ENCODE measurements at places on chromosomes 13 and 19. TPM values are rescaled to one million over a fixed set of nuclear protein-coding genes. Genes with fewer than 3 reads are reported as not detected.

DNA sequence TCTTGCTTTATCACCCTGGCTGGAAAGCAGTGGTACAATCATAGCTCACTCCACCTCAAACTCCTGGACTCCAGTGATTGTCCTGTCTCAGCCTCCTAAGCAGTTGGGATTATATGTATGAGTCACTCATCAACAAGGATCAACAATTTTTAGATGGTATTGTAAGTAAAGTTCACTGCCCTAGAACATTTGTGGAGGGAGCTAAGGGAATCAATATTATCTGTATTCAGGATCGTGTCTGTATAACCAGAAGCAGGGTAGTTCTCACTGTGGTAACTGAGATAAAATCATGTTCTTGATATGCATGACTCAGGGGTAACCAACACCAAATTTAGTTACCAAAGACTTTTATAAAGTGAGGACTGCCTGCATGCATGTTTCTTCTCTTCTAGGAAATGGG lies 27.0 kb downstream of the ZMYM5 start:
- no peaks in the 10 kb centered on the region for H3K27me3 ChIP-seq
- H3K4me1 ChIP-seq = peaks cover 18% of the 10 kb centered on the region
- H3K36me3 ChIP-seq = peaks cover 71% of the 10 kb centered on the region
- H3K4me3 ChIP-seq = no peak overlapping the region

Gene ADAT3
- total RNA-seq = 9.1 TPM

Gene PTH2
- not detected for total RNA-seq

Gene EDNRB
- not detected for total RNA-seq

Gene LILRB2
- not detected for total RNA-seq

GRCh38 chr13:37225414-37226070 lies 120.1 kb upstream of the CSNK1A1L start:
- no peak overlapping the region for H3K27ac ChIP-seq
- H3K36me3 ChIP-seq = no peaks in the 10 kb centered on the region
- no peak overlapping the region for H3K4me3 ChIP-seq
- no peaks in the 10 kb centered on the region for H3K27me3 ChIP-seq
- H3K4me1 ChIP-seq = no peaks in the 10 kb centered on the region
- no peak for DNase-seq

DNA sequence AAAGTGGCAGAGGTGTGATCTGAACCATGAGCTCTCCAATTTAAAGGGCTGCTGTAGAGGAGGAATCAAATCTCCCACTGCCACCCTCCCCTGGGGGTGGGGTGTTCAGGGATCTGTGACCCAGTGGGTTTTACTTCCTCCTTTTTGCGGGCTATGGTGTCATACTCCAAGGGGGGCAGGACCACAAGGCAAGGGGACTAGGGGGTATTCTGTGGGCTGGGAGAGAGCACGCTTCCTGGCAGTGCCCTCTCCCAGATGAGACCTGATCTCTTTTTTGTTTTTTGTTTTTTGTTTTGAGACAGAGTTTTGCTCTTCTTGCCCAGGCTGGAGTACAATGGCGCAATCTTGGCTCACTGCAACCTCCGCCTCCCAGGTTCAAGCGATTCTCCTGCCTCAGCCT lies 10.3 kb downstream of the PLD3 start:
- no peak for DNase-seq
- H3K27ac ChIP-seq = no peak overlapping the region
- peaks cover 10% of the 10 kb centered on the region for H3K4me1 ChIP-seq
- no peaks in the 10 kb centered on the region for H3K36me3 ChIP-seq
- H3K4me3 ChIP-seq = no peak overlapping the region

DNA sequence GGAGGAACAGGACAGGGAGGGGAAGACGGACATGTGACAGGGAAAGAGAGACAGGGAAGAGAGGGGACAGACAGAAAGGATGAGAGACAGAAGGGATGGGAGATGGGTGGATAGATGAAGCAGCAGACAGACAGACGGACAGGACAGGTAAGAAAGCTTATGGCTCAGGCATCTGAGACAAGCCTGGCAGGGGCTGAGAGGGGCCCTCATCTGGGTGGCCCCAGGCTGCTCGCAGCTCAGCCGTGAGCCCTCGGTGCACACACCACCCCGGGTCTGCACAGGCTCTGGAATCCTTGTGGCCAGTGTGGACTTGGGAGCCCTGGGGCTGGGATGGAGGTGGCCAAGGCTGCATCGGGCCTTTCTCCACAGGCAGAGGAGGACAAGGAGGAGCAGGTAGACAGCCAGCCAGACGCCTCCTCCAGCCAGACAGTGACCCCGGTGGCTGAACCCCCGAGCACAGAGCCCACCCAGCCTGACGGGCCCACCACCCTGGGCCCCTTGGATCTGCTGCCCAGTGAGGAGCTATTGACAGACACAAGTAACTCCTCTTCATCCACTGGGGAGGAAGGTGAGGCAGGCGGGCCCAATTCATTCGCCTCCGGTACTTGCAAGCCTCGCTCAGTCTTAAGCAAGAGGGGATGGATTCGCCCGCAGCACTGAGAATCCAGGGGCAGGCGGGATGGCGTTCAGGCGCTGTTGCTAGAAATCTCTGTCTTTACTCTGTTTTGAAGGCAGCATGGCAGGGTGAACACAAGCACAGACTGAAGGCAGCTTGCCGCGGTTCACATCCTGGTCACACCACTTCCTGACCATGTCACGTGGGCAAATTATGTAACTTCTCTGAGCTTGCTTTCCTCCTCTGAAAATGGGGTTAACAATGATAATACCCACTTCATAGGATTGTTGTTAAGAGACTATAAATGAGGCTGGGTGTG lies 14.0 kb downstream of the GRAMD1A start:
- H3K36me3 ChIP-seq = peaks cover 77% of the 10 kb centered on the region
- H3K4me1 ChIP-seq = peaks cover 24% of the 10 kb centered on the region
- peak; percentile 51 for DNase-seq
- no peak overlapping the region for H3K4me3 ChIP-seq
- H3K27me3 ChIP-seq = no peaks in the 10 kb centered on the region
- H3K27ac ChIP-seq = peak overlapping the region; percentile 61

Gene FFAR1
- 0.09 TPM for total RNA-seq

GRCh38 chr13:90696254-90696653 lies 651.2 kb upstream of the MIR17HG start:
- H3K4me3 ChIP-seq = no peak overlapping the region
- no peak overlapping the region for H3K27ac ChIP-seq
- DNase-seq = no peak
- no peaks in the 10 kb centered on the region for H3K27me3 ChIP-seq
- H3K36me3 ChIP-seq = no peaks in the 10 kb centered on the region

DNA sequence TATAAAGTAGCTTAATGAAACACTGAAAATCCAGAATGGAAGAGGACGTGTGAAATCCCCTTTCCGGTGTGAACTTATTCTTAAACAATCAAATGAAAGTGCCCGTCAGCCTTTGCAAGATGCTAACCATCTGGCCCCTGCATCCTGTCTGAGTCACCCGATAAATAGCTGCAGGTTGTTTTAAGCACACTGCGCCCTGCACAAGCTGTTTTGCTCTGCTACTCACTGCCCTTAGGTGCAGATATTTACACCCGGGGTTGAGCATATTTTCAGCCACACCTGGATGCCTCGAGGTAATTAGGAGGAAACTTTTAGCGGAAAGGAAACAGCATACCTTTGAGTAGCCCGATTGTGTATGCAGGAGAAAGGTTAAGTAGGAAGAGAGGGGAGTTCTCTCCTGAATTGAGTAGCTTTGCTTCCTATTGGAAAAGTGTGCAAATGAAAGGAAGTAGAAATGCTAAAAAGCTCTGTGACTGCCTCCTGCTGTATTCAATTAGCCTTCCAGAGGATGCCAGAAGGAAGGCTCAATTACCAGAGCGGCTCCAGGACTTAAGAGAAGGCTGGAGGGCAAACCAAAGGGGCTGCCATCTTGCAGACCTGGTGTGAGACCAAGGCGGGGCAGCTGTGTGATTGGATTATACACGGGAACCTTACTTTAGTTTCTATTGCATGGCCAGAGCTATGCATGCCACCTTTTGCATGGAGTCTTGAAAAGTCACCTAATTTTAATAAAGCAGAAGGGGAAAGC lies 42.5 kb downstream of the IRS2 start:
- H3K4me3 ChIP-seq = no peak overlapping the region
- DNase-seq = no peak
- H3K36me3 ChIP-seq = no peaks in the 10 kb centered on the region
- H3K27me3 ChIP-seq = peaks cover 9% of the 10 kb centered on the region
- no peak overlapping the region for H3K27ac ChIP-seq

GRCh38 chr13:24288870-24289269 lies 20.5 kb upstream of the C1QTNF9 start:
- H3K27ac ChIP-seq = no peak overlapping the region
- H3K4me3 ChIP-seq = no peak overlapping the region
- H3K4me1 ChIP-seq = no peaks in the 10 kb centered on the region
- H3K27me3 ChIP-seq = no peaks in the 10 kb centered on the region
- no peak for DNase-seq

DNA sequence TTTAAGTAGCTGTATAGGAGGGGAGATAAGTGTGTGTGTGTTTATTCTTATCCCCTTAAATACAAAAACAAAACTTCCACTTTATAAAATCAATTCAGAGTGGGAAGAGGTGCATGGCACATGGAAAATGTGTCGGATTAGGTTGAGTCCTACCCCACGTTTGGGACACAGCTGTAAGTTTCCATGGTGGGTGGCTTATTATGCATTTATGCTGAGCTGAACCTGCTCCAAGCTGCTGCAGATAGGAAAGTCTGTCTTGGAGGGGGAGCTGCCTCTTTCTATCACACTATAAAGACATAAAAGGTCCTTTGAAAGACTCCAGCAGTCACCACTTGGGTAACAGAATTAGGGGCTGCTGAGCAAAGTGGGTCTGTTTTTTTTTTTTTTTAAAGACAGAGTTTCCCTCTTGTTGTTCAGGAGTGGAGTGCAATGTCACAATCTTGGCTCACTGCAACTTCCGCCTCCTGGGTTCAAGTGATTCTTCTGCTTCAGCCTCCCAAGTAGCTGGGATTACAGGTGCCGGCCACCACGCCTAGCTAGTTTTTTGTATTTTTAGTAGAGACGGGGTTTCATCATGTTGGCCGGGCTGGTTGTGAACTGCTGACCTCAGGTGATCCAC lies 15.2 kb downstream of the ACTN4 start:
- H3K27me3 ChIP-seq = no peaks in the 10 kb centered on the region
- DNase-seq = no peak
- H3K4me3 ChIP-seq = no peak overlapping the region
- peaks cover 55% of the 10 kb centered on the region for H3K4me1 ChIP-seq
- no peak overlapping the region for H3K27ac ChIP-seq

GRCh38 chr13:79674765-79675515 lies 194.0 kb downstream of the NDFIP2 start:
- H3K4me3 ChIP-seq = no peak overlapping the region
- H3K36me3 ChIP-seq = no peaks in the 10 kb centered on the region
- H3K27me3 ChIP-seq = peaks cover 7% of the 10 kb centered on the region
- H3K27ac ChIP-seq = no peak overlapping the region

- no peak overlapping the region for H3K4me3 ChIP-seq
- H3K4me1 ChIP-seq = no peaks in the 10 kb centered on the region
- H3K27ac ChIP-seq = no peak overlapping the region
Measured at GRCh38 chr13:76756451-76756850, 129.8 kb downstream of the KCTD12 start.

Gene HIF3A
- not detected for total RNA-seq

GRCh38 chr13:31264151-31264550 lies 64.4 kb downstream of the B3GLCT start:
- H3K4me1 ChIP-seq = no peaks in the 10 kb centered on the region
- H3K27me3 ChIP-seq = no peaks in the 10 kb centered on the region
- no peak overlapping the region for H3K27ac ChIP-seq
- no peaks in the 10 kb centered on the region for H3K36me3 ChIP-seq
- DNase-seq = no peak

DNA sequence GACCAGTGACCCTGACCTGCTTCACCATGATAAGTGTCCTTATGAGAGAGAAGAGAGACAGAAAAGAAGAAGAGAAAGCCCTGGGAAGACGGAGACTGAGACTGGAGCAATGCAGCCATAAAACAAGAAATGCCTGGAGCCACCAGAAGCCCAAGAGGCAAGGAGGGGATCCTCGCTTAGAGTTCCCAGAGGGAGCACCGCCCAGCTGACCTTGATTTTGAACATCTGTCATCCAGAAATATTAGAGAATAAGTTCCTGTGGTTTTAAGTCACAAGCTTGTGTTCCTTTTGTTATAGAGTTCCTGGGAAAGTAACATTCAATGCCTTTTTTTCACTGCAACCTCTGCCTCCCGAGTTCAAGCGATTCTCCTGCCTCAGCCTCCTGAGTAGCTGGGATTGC lies 20.2 kb downstream of the CERS1 start:
- H3K27me3 ChIP-seq = no peaks in the 10 kb centered on the region
- H3K4me3 ChIP-seq = no peak overlapping the region
- peaks cover 4% of the 10 kb centered on the region for H3K4me1 ChIP-seq
- H3K27ac ChIP-seq = no peak overlapping the region

Gene CARD8
- 110 TPM for total RNA-seq

Gene RNF225
- total RNA-seq = 0.57 TPM

DNA sequence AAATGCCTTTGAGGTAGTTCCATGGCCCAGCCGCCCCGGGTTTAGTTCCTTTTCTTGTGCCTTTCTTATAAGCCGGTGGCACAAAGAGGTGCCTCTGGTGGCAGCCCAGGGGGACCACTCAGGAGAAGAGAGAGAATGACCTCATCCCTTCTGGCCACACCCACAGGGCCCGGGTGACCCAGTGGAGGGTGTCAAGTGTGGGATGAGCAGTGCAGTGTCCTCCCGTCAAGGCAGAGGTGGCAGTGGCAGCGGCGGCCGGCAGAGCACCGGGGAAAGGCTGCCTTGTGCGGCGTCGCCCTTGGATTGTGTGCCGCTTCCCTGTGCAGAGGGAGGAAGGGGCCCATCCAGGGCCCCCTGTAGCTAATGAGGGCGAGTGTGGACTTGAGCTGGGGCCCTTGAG lies 47.9 kb downstream of the KDM4B start:
- no peaks in the 10 kb centered on the region for H3K27me3 ChIP-seq
- peaks cover 9% of the 10 kb centered on the region for H3K36me3 ChIP-seq
- no peak overlapping the region for H3K4me3 ChIP-seq
- peaks cover 3% of the 10 kb centered on the region for H3K4me1 ChIP-seq
- DNase-seq = no peak

GRCh38 chr13:113763961-113764792 lies 5.2 kb downstream of the TMEM255B start:
- H3K4me1 ChIP-seq = peaks cover 8% of the 10 kb centered on the region
- H3K36me3 ChIP-seq = no peaks in the 10 kb centered on the region
- H3K27ac ChIP-seq = no peak overlapping the region
- peaks cover 34% of the 10 kb centered on the region for H3K27me3 ChIP-seq

GRCh38 chr13:111548301-111548700 lies 227.9 kb downstream of the TEX29 start:
- no peak for DNase-seq
- no peak overlapping the region for H3K27ac ChIP-seq
- H3K4me3 ChIP-seq = no peak overlapping the region
- H3K4me1 ChIP-seq = no peaks in the 10 kb centered on the region

- no peak overlapping the region for H3K4me3 ChIP-seq
- H3K4me1 ChIP-seq = no peaks in the 10 kb centered on the region
- H3K27ac ChIP-seq = no peak overlapping the region
- H3K27me3 ChIP-seq = no peaks in the 10 kb centered on the region
Measured at GRCh38 chr19:43966079-43966694, 15.2 kb downstream of the ZNF221 start.

Gene DAND5
- total RNA-seq = not detected

GRCh38 chr19:12641456-12641855 lies 25.1 kb downstream of the MAN2B1 start:
- H3K27me3 ChIP-seq = no peaks in the 10 kb centered on the region
- H3K27ac ChIP-seq = no peak overlapping the region
- peaks cover 22% of the 10 kb centered on the region for H3K36me3 ChIP-seq
- H3K4me1 ChIP-seq = peaks cover 7% of the 10 kb centered on the region
- no peak overlapping the region for H3K4me3 ChIP-seq
- no peak for DNase-seq

GRCh38 chr19:54137699-54138488 lies at the start of gene CNOT3:
Gene CNOT3 (plus strand): TSS chr19:54137762. CDS start chr19:54142979, 5,217 bp downstream.
- H3K27me3 ChIP-seq = no peaks in the 10 kb centered on the region
- peak within 1 kb of the TSS; percentile 95 for H3K4me3 ChIP-seq
- peaks cover 34% of the 10 kb centered on the region for H3K36me3 ChIP-seq

Data from activated T-helper 2 cell treated with anti-CD3 and anti-CD28 coated beads, Interferon-gamma antibody, Interleukin-2, Interleukin-4, amounts not matched to agents 10 μg/mL and 5 μg/mL and 100 μg/mL, durations not matched to agents 14 hours and 24 hours and 36 hours (primary cell).